SJCRH30 (cell line): ENCODE measurements at places on chromosomes 2 and 18. TPM values are rescaled to one million over a fixed set of nuclear protein-coding genes. Genes with fewer than 3 reads are reported as not detected.

- DNase-seq = no peak
These were observed 124.8 kb upstream of the CXCR4 start for GRCh38 chr2:136242687-136243277.

TRIM54 gene
- 0.23 and 0.34 TPM in 2 replicates for total RNA-seq

GRCh38 chr18:62179213-62179612 lies 7.6 kb downstream of the PIGN start:
- no peak for DNase-seq

DNA sequence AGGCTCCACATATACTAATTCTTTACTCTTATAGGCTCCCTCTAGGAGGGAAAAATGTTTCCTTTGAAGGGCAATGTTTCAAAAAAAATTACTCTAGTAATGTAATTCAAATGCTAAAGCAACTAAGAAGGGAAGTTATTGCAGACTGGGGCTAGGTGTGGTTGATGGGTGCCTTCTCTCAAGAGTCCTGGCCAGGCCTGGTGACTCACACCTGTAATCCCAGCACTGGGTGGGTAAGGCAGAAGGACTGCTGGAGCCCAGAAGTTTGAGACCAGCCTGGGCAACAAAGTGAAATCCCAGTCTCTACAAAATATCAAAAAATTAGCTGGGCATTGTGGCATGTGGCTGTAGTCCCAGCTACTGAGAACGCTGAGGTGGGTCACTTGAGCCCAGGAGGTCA lies 31.2 kb upstream of the CDKL4 start:
- no peak for DNase-seq

GRCh38 chr2:17821535-17822444 lies 5.5 kb downstream of the MSGN1 start:
- DNase-seq = no peak

- no peak for DNase-seq
These were observed 123.6 kb upstream of the EFEMP1 start for GRCh38 chr2:56047136-56047535.

DNA sequence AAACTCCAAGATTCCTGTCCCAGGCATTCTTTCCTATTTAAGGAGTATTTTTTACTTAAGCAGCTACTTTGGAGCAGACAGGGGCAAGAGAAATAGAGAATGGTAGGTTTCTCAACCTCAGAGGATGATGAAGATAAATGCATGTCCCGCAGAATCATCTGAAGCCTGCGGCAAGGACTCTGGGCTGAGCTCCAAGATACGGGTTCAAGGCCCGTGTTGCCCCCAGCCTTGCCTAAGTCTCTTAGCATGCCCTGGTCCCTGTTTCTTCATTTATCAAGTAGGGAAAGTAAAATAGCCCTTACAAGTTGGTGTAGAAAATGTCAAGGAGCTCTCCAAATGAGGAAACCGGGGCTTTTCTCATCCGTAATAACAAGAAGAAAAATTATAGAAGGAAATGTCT lies 214.0 kb downstream of the KLHL29 start:
- DNase-seq = no peak

DNA sequence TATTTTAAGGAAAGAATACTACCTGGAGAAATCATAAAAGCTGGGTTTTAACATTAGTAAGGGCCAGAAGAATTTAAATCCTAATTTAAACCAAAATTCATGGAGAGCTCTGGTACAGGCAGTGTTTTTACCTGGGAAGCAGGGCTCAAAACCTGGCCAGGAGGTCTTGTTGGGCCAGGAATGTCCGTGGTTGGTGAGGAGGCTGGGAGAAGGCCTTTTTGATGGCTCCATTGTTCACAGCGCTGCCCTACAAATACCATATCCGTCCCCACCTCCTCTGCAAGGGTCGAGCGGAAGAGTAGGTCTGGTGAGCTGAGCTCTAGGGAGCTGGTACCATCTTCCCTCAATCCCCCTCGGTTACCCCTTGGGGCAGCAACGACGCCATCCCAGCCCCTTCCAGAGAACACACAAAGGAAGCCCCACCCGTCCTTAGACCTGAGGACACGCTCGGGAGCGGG lies 10.9 kb upstream of the HOXD1 start:
- no peak for DNase-seq
